ENCODE measurements at places on chromosomes 11 and 22. TPM values are rescaled to one million over a fixed set of nuclear protein-coding genes. Genes with fewer than 3 reads are reported as not detected.

- DNase-seq, result peak; percentile 49
These were observed 309.1 kb downstream of the SWAP70 start for GRCh38 chr11:9972989-9973388.

GRCh38 chr11:125412509-125412908 lies 83.6 kb downstream of the FEZ1 start:
- DNase-seq, result no peak

GRCh38 chr11:12266943-12267342 lies 110.4 kb upstream of the PARVA start:
- DNase-seq, result no peak

DNA sequence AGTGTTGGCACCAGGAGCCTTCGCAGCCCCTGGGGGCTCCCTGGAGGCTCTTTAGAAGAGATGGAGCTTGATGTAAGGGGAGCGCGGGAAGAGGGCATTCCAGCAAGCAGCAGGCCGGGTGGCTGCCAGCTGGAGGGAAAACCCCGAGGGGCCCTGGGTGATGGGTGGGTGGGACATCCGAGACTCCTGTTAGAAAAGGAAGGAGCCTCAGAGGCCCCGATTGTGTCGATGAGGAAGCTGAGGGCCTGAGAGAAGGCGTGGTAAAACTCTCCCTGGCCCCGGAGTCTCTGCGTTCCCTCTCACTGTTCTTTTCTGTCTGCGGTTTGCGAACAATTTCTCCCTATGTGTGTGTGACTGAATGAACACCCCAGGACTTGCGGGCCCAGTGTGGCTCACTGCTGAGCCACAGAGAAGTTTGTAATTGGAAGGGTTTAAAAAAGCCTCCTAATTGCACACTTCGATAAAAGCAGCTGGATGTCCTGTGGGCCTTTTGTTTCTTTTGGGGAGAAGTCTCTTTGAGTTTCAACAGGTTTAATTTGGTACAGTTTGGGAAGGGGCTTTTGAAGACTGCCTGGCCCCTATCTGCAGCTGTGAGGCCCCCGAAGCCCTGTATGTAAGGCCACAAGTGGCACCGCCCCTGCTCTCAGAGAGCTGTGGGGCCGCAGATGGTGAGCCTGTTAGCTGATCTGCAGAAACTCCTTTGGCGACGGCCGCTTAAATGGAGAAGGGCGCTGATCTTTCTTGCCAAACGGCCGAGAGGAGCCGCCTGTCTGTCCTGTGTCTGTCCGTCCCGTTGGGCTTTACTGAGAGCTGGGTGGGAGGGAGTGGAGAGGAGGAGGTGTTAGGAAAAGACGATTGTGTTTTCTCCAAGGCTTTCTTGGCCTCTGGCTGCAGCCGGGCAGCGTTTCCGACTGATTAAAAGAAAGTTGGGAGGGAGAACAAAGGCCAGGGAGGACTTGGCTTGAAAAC lies 2.0 kb downstream of the FBLN1 start:
- peak; percentile 38 for DNase-seq

DNA sequence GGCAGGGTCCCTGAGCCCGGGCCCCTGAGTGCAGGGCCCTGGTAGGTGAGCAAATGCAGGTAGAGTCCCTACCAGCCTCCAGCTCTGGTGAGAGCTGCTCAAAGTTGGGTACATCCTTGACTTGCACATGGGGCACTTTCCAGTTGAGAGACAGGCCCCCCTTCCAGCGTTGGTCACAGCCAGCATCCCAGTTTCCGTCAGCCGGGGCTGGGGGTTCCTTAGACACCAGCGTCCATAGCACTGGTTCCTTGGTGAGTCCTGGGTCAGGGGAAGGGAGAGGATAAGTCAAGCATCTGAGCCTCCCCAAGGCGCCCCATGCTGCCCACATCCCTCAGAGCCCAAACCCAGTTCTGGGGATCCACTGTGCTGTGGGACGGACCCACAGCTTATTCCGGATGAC lies 5.6 kb downstream of the PNPLA5 start:
- no peak for DNase-seq

- peak; percentile 92 for DNase-seq
These were observed 51.8 kb downstream of the CD6 start for GRCh38 chr11:61023086-61023965.

DNA sequence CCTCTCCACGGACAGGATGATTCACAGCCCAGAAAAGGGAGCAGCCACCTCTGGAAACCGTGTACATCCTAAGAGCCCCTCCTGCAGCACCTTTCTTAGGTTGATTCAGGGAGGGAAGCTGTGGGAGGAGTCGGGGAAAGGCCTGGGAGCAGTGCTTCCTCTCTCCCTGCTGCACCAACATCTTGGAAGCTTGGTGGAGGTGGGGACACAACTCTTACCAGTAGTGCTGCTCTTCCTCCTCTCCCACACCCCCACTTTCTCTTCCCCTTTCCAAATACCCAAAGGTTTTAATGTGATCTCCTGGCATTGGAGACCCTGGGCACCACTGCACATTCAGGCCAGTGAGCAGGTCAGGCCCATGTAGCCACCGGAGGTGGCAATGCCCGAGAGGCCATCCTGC lies 46.4 kb upstream of the HORMAD2 start:
- no peak for DNase-seq

GRCh38 chr11:20015529-20016427 lies 144.5 kb downstream of the DBX1 start:
- no peak for DNase-seq

GRCh38 chr11:119803726-119804294 lies 74.8 kb upstream of the NECTIN1 start:
- no peak for DNase-seq

DNA sequence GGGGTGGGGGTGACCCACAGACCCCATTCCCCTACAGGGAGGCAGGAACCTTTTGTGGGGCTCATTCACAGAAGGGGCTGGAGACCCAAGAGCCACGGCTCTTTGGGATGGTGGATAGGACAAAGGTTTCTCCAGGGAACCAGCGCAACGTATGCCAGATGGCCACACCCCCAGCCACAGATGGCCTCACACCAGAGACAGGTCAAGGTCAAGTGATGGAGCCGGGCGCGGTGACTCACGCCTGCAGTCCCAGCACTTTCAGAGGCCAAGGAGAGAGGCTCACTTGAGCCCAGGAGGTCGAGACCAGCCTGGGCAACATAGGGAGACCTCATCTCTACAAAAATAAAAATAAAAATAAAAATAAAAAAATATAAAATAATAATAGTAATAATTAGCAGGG lies 17.1 kb upstream of the BRSK2 start:
- no peak for DNase-seq

DNA sequence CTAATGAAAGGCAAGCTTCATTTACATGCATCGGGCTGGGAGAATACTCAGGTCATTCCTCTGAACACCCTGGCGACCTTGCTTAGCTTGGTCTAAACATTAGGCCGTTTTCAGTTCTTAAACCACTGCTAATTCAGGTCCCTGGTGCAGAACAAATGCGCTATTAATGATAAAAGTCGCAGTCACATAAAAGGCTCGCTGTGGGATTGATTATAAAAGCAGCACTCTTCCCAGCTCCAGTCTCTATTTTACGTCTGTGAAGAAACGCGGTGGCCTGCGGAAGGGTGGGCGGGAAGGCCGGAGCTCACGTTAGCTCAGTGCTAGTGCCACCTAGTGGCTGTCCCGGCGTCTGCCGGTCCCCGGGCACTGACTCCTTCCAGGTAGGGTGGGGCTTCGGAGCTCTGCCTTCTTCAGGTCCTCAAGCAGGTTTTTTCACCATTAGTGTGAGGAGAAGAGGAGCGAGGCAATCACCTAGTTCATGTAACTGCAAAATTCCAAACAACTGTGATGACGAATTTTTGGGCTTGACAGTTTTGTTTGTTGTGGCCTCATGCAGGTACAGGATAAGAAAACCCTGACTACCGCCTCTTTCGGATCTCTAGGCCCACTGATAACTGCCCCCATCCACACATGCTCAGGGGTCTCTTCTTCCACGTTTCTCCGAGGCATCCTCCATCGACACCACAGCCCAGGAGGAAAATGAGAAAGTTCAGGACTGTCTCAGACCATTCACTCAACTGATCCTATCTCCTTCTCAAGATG lies 66.5 kb upstream of the CLMP start:
- DNase-seq, result peak; percentile 88

- no peak for DNase-seq
These were observed 9.6 kb downstream of the SMTNL1 start for GRCh38 chr11:57546869-57547475.

- DNase-seq, result no peak
These were observed 197.6 kb upstream of the CCDC90B start for GRCh38 chr11:83483808-83484207.

GRCh38 chr22:39765661-39766060 lies 127.9 kb downstream of the ENTHD1 start:
- no peak for DNase-seq

The POU2AF2 gene
- not detected for total RNA-seq

The ANO1 gene
- not detected for total RNA-seq

The RAB36 gene
- total RNA-seq, result 0.20 TPM

The CAT gene
- total RNA-seq, result 24.8 TPM

The SSTR3 gene
- total RNA-seq, result 7.9 TPM

The RIMBP3C gene
- not detected for total RNA-seq

The CST6 gene
- total RNA-seq, result 0.50 TPM

The KRTAP5-7 gene
- not detected for total RNA-seq

The OR5B2 gene
- total RNA-seq, result not detected

Measured in activated CD8-positive, alpha-beta T cell treated with anti-CD3 and anti-CD28 coated beads for 36 hours (primary cell).